Stimulated activated CD4-positive, alpha-beta T cell treated with anti-CD3 and anti-CD28 coated beads, Interleukin-1b, Interleukin-23, amount 100 ng/mL, for 1 hour (primary cell): ENCODE measurements at places on chromosomes 5 and 9.
A peak's percentile ranks its signal among the peaks of the same experiment; 100 is the strongest.

DNA sequence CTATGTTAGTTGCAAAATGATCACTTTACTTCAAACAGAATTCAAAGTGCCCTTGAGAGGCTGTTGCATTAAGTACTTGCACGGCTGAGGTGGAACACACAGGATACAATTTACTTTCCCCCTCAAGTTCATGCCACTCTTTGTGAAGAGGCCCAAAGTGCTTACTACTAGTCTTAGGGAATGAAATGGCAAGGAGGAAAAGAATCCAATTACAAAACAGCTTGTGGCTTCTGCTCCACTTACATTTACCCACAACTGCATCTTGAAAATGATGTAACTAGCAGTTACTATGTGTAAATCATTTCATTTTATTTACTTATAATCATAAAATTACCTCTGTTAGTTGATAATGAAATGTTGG lies 14.6 kb downstream of the FOXD1 start:
- no peak for DNase-seq

- DNase-seq, result no peak
These were observed 42.5 kb downstream of the SEMA4D start for GRCh38 chr9:89455356-89455824.

DNA sequence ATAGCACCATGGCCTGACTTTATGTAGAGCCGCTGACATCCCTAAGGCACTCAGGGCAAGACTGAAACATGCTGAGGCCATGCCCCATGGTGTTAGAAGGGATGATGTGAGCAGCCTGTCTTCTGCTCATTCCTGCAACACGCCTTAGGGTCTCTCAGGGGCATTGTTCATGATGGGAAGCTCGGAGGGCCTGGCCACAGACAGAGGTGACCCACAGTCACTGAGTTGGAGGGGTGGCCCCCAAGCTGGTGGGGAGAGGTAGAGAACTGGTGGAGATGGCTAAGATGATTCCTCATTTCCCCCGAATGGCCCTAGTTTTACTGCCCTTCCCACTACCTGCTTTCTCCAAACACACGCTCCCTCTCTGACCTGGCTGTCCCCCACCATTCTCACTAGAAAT lies 135.2 kb downstream of the BARX1 start:
- DNase-seq, result no peak

GRCh38 chr5:14552017-14552416 lies 29.6 kb upstream of the OTULINL start:
- no peak for DNase-seq

DNA sequence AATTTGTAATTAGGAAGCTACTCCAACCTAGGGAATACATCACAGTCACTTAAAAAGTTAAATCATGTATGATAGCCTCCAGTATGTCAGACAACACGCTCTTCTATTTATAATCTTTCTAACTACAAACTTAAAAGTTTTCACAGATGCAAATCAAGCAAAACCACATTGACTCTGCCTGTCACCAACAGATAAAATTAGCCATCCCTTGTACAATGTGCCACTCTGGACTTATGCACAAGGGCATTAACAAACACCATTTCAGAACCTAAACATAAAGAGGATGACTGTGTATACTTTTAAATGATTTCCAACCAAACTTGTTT lies 14.7 kb downstream of the ERP44 start:
- no peak for DNase-seq

DNA sequence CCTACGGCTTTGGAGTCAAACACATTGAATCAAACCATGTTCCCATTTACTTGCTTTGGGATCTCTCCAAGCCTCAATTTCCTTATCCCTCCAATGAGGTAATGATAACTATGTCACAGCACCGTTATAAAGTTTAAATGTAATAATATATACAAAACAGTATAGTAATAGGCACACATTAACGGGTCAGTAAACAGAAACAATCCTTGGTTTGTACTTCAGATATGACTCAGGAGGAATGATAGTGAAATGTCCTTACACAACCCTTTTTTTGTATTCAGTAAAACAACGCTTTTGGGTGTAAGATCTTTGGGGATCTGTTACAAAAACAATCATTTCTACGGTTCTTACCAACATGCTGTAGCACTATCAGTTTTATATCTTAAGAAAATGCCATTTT lies 178.5 kb upstream of the GNA14 start:
- DNase-seq, result no peak

DNA sequence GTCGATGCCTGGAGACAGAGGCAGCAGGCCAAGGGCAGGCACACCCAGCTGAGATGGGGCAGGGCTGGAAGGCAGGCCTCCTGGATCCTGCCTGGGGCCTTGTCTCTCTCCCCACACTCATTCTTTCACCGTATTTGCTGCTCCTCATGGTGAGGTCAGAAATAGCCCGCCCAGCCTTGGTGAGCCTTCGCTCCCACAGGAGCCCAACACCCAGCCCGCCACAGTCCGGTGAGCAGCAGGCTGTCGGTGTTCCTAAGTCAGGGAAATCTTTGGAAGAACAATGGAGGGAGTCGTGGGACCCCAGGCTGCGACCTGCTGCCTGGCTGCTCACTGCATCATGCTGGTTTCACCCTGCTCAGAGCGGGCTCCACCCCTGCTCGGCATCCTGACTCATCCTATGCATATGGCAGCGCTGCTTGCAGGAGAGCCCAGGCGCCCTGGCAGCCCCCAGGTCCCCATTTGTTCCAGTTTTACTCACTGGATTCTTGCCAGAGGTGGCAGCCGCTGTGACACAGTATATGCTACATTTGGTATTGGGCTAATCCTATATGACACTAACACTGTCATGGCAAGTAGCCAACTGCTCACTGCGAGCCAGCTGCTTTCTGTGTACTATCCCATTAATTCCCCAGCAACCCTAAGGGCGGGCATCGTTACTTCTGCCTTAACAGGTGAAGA lies 53.2 kb upstream of the NCS1 start:
- DNase-seq, result no peak

DNA sequence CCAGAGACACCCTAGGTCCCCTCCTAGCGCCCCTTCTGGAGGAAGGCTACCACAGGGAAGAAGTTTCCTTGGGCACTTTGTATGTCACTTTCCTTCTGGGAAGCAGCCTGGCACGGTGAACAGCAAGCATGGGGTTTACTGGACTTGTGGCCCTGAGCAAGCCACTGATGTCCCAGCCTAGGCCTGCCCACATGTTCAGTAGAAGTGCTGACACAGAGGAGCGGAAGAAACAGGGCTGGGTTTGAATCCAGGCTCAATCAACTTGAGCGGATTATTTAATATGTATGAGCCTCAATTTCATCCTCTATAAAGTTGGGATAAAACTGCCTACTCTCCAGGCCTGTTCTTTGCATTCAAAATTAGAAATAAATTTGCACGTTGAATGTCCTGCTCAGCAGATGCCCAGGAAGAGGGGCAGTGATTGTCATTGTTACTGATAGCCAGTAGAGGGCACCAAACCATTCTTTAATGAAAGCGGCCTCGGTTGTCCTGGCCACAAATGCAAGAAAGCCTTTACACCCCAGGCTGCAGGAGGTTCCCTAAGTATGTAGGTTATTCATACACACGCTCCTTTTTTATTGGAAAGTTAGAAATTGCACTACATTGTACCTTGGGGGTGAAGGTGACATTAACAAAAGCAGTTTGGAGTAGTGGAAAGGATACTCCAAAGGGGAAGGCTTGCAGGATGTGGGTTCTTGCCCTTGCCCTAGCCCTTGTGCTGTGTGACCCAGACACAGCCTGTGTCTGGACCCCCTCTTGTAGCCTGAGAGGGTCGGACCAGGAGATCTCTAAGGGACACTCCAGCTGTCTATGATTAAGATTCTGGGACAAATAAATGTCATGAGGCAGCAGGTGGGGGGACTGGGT lies 13.4 kb upstream of the XPA start:
- DNase-seq, result no peak

- DNase-seq, result no peak
These were observed 140.1 kb downstream of the KDM4C start for GRCh38 chr9:6897898-6898302.

GRCh38 chr9:22005021-22005701 lies 3.9 kb downstream of the CDKN2B start:
- DNase-seq, result no peak

- no peak for DNase-seq
These were observed 35.2 kb upstream of the SLC36A2 start for GRCh38 chr5:151382576-151382975.

DNA sequence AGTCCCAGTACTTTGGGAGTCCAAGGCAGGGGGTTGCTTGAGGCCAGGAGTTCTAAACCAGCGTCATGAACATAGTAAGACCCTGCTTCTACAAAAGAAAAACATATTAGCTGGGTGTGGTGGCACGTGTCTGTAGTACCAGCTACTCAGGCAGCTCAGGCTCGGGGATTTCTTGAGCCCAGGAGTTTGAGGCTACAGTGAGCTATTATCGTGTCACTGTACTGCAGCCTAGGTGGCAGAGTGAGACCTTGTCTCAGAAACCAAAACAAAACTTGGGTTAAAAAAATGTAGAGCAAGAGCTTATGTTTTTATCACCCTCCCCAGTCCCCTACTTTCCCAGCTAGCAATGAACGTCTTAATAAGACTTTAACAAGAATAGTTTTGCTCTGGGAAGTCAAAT lies 46.7 kb downstream of the UHRF2 start:
- no peak for DNase-seq

DNA sequence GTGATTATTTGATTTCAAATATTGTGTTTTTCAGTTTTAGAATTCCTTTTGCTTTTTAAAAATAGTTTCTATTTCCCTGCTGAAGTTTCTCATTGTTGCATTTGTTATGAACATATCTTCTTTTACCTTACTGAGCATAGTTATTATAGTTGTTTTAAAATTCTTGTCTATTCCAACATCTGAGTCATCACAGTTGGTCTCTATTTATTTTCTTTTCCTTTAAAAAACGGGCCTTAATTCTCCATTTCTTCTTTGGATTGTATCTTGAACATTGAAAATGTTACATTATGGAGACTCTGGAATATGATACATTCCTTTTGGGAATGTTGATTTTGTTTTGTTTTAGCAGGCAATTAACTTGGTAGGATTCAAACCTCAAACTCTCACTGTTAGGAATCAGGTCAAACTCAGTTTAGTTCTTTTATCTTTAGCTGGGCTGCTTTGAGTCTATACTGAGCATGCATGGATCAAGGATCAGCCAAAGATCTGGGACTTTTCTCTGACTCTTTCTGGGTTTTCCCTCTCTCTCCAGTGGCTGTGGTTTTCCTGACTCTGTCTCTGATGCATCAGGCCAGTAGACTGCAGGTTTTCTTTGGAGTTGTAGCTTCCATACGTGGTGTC lies 70.3 kb downstream of the TEK start:
- no peak for DNase-seq

DNA sequence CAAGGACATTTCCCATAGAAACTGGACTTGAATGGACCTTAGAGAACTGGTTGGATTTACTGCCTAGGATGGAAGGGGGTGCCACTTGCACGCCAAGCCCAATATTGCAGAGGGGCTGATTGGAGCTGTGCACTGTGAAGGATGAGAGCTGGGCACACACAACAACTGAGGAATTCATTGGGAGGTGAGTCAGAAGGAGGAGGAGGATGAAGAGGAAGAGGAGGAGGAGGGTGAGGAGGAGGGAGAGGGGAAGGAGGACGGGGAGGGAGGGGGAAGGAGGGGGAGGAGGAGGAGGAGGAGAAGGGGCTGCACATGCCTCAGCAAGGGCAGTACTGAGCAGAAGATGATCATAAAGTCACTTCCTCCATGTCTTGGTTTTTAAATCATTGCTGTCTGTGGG lies 5.7 kb upstream of the ICE1 start:
- no peak for DNase-seq

DNA sequence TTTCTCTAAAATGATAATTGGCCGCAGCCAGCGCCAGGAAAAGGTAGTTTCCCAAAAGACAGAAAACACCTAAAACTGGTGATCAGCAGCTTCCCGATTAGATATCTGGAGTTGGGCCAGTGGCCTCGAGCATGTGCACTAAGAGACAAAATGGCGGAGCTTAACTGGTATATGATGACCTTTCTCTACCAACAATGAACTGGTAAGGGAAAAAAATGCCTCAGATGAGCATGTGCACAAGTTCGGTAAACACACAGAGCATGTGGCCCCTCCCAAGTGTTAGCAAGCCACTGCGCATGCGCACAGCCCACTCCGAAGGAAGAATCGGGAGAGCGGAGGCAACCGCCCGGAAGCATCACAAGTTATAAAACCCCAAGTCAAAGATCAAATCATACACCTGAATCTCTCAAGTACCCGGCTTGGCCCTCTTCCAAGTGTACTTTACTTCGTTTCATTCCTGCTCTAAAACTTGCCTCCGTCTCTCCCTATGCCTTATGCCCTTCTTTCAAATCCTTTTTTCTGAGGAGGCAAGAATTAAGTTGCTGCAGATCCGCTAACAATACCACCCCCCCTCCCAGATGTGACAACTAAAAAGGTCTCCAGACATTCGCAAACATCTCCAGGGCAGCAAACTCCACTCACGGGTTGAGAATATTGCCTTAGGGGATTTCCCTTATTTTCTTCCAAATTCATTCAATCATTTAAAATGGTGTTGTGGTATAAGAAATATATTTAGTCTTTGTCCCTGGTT lies 15.0 kb upstream of the PTBP3 start:
- DNase-seq, result peak; percentile 35

- DNase-seq, result no peak
These were observed 18.6 kb upstream of the MOB3B start for GRCh38 chr9:27548055-27548741.

DNA sequence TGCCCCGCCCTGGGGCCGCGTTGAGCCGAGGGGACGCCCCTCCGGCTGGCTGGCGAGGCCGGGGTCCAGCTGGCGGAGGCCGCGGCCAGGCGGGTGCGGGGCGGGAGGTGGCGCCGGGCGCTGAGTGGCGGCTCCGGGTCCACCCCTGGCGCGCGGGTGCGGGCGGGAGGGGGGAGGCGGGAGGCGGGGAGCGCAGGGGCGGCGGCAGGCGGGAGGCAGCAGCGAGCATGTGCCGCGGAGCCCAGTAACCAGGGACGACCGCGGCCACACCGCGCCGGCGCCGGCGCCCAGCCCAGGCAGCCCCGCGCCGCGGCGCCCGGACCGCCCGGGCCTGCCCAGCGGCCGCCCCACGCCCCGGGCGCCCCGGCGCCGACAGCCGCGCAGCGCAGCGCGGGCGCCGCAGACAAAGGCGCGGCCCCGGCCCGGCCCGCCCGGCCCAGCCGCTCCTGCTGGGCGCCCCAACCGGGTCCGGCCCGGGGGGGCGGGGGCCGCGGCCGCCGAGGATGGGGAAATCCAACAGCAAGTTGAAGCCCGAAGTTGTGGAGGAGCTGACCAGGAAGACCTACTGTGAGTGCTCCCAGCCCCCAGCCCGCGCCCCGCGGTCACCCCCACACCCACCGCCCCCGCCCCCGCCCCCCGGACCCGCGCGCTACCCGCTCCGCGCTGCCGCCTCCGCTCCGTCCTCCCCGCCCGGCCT lies at the start of gene NCS1:
Gene NCS1 (plus strand): TSS at position 244 of the 697 bp plus-strand sequence. CDS start 260 bp downstream, at position 504.
- DNase-seq, result no peak

DNA sequence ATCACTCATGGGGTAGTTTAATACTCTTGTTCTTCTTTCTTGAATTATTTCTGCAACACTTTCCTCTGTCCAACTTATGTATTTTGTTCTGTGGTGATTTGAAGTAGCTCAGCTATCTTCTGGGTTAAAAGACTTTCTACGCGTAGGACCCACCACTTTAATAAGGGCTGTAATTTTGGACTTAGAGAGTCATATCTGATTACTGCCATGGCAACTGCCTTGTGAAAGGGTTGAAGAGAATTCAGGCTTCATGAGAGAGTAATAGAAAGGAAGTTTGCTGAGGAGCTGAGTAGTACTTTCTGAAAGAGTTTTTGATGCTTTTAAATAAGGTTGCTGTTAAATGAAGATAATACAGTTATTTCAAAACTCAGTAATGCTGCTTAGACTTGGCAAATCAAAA lies 89.5 kb downstream of the TLE4 start:
- no peak for DNase-seq

- DNase-seq, result no peak
These were observed 494.6 kb downstream of the GADD45G start for GRCh38 chr9:90099262-90099963.
